ENCODE measurements at places on chromosomes 16 and 17.
A peak's percentile ranks its signal among the peaks of the same experiment; 100 is the strongest.

DNA sequence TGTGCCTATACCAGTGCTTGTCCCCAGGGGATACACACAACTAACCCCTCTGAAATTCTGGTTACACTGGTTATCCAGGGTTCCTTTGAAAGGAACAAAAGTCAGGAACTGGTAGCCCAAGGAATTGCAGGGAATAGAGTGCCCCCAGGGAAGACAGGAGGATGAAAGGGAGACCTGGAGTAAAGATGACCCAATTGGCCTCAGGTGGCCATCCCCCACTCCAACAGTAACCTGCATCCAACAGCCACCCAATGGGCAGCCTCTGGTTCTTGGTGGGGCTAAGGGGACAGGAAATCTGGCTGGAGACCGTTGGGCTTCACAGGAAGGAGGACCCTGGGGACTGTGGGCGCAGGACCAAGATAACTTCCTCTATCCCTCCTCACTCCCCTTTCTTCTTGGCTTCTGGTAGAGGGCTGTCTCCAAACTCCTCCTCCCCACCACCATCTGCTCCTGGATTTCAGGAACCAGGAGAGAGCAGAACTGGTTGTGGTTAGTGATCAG is 826 bp upstream of the MPO start:
- no peak for DNase-seq

GRCh38 chr16:71865173-71865863 is 18.7 kb downstream of the ZNF821 start:
- DNase-seq = no peak

DNA sequence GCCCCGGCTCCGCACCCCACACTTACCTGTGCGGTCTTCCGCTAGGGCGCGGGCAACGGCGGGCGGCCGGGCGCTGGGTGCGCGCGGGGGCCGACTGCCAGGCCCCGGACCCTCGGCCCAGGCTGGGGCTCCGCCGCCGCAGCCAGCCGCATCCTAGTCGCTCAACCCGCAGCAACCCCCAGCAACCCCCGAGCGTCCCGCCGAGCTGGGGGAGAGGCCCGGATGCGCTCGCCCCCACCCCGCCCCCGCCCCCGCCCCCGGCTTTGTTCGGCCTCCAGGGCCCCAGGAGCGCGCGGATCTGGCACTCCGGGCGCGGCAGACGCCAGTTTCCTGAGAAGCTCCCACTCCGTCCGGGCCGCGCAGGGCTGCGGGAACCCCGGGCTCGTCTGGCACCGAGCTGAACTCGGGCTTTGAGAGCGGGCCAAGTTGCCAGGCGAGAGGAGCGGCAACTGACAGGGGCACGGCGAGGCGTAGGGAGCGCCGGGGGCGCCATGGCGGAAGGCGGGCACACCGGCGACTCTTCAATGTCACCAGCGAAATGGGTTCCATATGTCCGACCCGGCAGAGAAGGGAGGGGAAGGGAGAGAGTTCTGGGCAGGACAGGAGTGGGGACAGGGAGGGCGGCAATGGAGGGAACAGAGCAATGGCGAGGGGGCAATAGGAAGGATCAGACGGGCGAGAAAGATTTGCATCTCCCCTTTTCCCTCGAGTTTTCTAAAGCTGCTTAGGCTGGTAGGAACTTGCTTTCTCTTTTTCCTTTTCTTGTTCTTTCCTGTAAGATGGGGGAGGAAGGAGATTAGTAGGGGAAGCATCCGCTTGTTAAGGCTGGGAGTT is 13.7 kb downstream of the HOXB4 start:
- DNase-seq = no peak

GRCh38 chr16:86291491-86291890 is 218.8 kb upstream of the FOXF1 start:
- DNase-seq = no peak

DNA sequence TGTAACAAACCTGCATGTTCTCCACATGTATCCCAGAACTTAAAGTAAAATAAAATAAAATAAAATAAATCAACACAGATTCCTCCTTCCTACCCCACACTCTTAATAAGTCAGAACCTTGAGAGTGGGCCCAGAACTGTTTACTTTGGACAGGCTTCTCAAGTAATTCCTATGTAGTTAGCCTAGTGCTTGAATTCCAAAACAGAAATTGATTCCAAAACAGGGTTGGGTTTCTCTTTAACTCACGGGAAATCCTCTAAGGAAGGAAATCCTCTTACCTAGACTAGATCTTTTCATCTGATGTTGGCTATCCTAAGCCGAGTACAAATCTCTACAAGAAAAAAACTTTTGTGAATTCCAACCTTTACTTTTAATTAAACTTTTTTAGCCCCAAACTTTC is 324.7 kb upstream of the C16orf82 start:
- no peak for DNase-seq

DNA sequence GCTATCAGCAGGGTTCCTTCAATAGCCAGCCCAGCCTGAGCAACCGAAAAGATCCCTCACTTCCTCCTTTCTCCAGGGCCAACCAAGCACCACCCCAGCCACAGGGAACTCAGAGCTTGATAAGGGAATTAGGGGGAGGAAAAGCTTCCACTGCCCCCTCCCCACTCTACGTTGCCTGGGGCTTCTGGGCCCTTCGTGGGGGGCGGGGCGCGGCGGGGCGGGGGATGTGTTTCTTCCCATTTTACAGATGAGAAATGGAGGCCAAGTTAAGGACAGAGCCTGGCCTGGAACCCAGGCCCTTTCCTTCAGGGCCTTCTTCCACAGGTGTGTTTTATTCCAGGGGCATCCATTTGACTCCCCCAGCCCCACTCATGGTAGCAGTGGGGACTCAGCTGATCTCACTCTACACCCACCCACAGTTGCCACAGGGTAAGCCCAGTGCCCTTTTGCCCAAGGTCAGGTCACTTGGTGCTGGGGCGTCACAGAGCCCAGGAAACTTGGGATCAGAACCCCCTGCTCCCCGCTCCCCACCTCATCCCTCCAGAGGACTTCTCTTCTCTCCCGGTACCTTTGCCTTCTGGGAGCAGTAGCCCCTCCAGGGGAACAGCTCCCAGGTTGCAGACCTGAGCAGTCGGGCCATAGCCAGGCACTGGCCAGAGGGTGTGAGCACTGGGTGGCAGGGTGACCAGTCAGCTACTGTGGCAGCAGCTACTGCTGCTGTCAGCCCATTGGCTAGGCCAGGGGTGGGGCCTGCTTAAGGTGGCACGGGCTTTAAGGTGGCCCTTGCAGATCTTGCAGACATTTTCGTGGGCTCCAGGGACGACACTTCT is at the start of gene LDHD:
LDHD (minus strand) TSS at position 700 of the 830 bp plus-strand sequence; CDS start at position 640, 60 bp downstream.
- no peak for DNase-seq

- DNase-seq = no peak
Observed at GRCh38 chr16:66372078-66372897, 5.8 kb downstream of the CDH5 start.

DNA sequence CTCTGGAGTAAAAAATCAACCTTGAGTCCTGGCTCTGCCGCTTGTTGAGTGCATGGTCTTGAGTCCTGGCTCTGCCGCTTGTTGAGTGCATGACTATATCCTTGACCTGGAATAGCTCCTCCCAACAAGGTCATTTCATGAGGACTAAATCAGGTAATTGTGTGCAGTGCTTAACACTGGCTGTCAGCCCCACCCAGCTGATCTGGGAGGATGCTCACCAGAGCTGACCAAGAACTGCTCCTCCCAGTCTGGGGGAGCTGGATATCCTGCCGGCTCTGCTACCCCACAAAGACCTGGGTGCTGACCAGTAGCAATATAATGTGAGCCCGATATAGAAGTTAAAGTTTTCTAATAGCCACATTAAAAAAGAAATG is 20.7 kb upstream of the LGALS9 start:
- no peak for DNase-seq

- peak; percentile 44 for DNase-seq
Observed at GRCh38 chr17:63751806-63752205, 10.2 kb upstream of the STRADA start.

DNA sequence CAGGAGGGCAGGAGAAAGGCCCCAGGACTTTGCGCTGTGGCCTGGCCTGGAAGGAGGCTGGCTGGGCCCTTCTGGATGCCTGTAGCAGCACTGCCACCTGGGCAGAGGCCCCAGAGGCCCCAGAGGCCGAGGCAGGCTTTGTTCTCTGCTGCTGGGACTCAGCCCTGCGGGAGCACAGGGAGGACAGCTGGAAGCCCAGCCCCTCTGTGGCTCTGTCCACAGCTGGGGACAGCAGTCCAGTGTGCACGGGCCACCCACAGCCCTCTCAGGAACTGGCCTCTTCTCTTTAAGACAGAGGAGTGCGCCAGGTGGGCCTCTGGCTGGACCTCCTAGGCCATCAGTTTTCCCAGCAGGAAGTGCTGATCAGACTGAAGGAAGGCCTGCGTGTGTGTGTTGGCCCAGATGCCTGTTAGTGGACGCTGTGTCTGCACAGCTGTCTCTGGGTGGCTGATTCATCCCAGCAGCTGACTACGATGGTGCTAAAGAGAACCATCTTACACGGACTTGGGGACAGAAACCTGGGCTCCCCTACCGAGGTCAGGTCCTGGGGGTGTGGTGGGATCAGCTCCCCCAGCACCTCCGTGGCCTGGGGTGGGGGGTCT is 26.9 kb upstream of the ZNF750 start:
- no peak for DNase-seq

DNA sequence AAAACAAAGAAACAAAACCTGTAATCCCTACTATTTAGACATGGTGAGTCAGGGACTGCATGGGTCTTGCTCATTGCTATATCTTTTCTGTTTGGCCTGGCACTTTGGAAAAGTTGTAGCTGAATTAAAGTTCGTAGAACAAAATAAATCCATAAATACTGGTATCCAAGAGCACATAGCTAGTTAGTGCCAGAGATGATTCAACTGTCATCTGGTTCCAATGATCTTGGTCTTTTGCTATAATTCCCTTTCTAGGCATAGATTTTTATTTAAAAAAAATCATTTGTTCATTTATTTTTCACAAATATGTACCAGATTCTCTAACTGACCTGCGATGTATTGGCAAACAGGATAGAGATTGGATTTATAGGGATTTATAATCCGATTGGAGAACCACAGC is 1436.1 kb upstream of the GOT2 start:
- DNase-seq = no peak

GRCh38 chr17:76178124-76178523 is 37.1 kb upstream of the FOXJ1 start:
- DNase-seq = no peak

DNA sequence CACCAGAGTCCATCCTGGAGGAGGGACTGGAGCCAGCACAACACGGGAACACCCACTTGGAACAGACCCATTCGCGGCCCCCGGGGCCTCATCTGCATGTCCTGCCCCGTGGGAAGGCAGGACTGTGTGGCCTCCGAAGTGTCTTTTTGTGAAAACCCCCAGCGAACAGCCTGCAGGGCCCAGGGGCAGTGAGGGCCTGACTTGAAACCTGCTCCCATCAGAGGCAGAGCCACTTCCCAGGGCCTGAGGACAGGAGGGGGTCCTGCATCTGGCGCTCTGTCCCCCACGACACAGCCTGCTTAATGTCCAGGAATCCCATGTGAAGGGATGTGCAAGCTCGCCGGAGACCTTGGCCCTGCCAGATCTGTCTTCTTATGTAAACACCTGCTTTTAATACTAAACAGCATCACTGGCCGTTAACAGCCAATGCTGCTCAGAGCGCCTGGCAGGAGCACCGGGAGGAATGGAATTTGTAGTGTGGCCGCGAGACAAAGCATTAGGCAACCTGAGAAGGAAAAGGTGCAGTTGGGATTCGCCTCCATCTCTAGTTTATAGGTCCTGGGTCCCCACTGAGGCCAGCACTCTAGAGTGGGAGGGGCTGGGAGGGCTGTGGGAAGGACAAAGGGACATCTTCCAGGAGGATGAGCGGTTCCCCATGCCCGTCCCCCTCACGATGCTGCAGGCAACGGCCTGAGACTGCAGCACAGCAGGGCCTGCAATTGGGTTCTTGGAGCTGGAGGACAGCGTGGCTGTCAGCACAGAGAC is 9.6 kb upstream of the EVPL start:
- no peak for DNase-seq

- no peak for DNase-seq
Observed at GRCh38 chr17:46169913-46170638, 23.2 kb downstream of the KANSL1 start.

- no peak for DNase-seq
Observed at GRCh38 chr17:41434415-41434814, 6.4 kb downstream of the KRT38 start.

- no peak for DNase-seq
Observed at GRCh38 chr17:65389426-65389825, 172.0 kb downstream of the AXIN2 start.

DNA sequence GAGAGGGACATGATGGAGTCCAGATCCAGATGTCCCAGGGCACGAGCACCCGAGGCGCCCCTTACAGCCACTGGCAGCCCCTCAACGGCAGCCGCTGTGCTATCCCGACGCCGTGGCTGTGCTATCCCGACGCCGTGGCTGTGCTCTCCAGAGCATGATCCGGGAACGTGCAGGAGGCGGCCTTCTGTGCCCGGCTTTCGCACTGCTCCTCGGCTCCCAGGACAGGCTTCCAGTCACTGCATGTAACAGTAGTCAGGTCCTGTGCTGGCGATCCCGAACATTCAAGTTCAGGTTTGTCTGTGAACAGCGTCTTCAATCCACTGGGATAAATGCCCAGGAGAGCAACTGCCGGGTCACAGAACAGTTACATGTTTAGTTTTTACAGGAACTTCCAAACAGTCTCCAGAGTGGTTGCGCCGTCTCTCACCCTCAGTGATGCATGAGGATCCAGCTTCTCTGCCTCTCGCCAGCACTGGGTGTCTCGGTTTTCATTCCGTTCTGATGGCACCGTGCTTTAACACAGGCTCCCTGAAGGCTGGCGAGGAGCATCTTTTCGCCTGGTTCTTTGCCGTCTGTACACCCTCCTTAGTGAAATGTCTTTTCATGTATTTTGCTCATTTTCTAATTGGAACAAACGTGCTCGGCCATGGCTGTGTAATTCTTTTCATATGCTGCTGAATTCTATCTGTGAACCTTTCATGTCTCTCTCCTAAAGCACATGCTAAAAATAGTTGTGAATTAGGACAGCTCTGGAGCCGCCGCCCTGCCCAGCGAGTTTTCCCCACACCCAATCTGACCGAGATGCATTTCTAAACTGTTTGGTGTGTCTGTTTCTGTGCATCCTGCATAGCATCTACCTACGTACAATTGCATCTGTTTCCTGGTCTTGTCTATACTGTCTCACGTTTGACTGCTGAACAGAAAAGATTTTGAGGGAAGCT is 72.6 kb upstream of the METRNL start:
- DNase-seq = no peak

GRCh38 chr17:59504821-59505220 is 60.6 kb upstream of the DHX40 start:
- no peak for DNase-seq

DNA sequence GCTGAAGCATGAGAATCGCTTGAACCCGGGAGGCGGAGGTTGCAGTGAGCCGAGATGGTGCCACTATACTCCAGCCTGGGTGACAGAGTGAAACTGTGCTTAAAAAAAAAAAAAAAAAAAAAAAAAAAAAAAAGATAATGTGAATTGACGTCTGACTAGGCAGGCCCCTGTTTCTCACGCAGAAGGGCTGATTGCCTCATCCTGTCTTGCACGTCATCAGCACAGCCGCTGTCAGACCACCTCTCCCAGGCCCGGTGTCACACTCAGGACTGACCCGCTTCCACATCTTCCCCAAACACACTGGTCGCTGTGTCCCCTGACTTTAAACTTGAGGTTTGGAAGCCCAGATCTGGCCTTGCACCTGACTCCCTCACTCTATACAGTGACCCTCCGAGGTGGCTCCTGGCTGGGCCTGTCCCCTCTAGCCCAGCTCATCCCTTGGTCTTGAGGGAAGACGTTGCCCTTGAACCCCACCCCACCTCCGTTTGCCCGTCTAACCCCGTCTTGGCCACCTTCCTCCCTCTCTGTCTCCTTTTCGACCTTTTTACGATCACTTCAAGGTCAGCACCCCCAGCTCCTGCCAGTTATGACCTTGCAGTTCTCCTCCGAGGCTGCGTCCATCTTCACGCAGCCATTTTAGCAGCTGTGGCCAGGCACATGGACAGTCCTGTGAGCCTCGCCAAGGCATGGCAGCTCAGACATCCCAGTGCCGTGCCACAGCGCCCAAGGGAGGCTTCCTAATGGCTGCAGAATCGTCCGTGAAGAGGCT is 149.9 kb upstream of the PLCG2 start:
- DNase-seq = no peak
